HCEC 1CT (cell line): ENCODE measurements at places on chromosomes 11 and 22.

DNA sequence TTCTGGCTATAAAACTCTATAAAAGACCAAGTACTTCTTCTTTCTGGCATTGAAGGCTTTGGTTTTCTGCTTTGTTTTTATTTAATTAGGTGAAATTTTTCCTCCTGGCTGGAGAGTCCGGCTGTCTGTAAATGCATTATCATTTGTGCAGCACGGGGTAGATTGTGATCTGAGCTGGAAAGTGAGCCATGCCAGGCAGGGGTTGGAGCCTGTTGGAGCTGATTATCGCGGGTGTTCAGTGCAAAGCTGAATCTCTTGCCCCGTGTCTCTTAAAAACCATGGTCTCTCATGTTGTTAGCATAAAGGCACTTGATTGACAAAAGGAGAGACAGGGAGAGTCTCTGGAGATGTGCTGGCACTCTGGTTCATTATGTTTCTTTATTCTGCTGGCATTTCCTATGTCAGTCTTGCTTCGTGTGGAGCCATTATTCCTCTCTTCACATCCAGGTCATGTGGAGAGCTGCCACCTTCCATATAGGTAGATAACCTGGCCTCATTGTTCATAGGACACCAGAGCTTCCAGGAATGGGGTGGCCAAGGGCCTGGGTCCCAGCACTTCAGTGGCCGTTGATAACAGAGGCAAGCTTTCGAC is 75.2 kb downstream of the LDLRAD3 start:
- DNase-seq, result no peak

- DNase-seq, result peak; percentile 82
Measured at GRCh38 chr22:35638410-35638809, 9.8 kb upstream of the APOL6 start.

DNA sequence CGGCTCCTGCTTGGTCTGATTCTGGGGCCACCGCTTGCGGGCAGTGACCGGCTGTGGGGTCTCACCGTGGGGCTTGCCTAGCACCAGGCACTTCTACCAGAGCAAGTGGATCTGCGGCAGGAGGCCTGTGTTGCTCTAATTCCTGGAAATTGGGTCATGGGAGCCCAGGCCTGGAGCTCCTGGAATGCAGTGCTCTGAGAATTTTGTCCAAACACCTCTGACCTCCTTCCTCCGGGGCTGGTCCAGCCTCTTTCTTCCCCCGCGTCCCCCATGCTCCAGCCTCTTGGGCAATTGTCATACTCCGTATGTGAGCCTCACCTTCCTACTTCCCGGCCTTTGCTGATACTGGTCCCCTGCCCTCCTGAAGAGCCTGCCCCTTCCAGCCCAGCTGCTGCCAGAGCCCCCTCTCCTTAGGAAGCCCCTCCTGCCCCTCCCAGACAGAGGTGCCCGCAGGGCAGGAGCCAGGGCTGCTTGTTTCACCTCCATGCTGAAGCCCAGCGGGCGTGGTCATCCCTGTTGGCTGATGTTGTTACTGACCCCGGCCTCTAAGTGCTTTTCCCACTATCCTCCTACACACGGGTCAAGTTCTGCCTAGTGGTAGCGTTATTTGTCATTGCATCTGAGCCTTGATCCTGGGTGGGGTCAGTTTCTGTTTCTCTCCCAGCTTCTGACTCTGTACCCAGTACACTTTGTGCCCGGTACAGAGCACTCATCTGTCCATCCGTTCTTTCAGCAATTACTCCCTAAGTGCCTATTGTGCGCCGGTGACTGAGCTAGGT is 9.6 kb downstream of the MGAT3 start:
- no peak for DNase-seq

DNA sequence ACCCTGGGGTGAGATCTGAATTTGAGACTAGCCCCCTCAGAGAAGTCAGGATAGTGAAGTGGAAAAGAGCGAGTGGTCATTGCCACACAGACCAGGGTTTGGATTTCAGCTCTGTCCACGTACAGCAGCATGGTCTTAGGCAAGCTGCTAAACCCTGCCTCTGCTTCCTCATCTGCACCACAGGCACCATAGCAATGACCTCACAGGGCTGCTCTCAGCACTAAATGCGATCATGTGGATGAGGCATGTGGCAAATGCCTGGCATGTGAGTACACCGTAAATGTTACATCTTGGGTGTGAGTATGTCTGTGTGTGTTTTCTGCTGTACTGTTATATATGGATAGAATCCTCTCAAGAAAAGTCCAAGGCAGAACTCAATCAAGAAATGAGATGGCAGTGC is 15.8 kb downstream of the NAV2 start:
- peak; percentile 31 for DNase-seq

GRCh38 chr11:111303461-111303860 is 5.1 kb downstream of the POU2AF3 start:
- DNase-seq, result no peak

DNA sequence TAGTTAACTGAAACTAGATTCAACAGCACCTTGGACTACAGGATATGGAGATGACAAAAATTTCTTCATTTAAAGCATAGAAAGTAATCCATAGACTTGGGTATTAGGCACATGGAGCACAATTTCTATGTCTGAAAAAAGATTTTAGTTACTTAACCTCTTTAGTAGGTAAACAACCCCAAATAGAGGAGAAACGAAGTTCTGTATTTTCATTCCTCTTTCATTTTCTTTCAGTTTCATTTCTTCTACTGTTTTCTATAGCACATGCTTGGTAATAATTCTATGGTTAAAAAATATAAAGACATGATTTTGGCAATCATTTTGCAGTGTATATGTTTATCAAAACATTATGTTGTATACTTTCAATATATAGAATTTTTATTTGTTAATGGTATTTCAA is 99.5 kb downstream of the CASP12 start:
- no peak for DNase-seq

DNA sequence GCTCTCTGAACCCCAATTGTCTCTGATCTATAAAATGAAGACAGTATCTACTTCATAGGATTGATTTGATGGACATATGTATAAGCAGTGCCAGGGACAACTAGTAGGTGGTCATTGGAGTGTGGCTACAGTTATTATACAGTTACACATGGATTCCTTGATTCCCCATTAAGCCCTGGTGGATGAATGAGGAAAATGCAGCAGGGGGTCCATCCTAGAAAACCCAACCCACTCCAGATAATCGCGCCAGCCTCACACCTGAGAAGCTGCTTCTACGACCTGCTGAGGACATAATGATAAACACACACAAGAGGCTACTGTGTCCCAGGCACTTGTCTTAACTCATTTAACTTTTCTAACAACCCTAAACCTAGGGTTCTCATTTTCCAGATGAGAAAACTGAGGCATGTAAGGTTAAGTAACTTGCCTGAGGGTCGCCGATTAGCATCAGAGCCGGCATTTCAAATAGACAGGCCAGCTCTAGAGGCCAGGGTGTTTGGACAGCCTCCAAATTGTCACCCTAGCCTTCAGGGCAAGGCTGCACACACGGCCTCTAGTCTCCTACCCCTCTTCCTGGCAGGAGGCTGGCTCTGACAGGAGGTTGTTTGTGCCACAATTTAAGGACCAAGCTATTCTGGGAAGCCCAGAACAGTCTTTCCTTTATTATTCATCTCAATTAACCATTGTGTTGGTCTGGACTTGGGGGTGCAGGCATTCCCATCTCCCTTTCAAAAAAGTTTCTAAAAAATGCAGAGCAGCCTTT is 3.8 kb upstream of the C11orf91 start:
- DNase-seq, result no peak

GRCh38 chr22:44535362-44536095 is 37.5 kb upstream of the RTL6 start:
- no peak for DNase-seq

GRCh38 chr11:132334769-132335280 is 964.4 kb downstream of the NTM start:
- DNase-seq, result no peak

- DNase-seq, result no peak
Measured at GRCh38 chr11:63508009-63508408, 2.1 kb downstream of the LGALS12 start.

- DNase-seq, result no peak
Measured at GRCh38 chr22:19003508-19003907, 67.4 kb upstream of the PRODH start.

DNA sequence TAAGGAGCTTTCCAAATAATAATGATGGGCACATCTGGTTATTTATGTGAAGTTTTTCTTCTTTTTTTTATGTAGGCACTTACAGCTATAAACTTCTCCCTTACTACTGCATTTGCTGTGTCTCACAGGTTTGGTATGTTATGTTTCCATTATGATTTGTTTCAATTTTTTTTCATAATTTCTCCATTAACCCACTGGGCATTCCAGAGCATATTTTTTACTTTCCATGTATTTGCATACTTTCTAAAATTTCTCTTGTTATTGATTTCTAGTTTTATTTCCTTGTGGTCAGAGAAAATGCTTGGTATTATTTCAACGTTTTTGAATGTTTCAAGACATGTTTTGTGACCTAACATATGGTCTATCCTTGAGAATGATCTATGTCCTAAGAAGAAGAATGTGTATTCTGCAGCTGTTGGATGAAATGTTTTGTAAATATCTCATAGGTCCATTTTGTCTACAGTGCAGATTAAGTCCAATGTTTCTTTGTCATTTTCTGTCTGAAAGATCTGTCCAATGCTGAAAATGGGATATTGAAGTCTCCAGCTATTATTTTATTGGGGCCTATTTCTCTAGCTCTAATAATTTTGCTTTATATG is 362.1 kb downstream of the DDX10 start:
- DNase-seq, result peak; percentile 60

DNA sequence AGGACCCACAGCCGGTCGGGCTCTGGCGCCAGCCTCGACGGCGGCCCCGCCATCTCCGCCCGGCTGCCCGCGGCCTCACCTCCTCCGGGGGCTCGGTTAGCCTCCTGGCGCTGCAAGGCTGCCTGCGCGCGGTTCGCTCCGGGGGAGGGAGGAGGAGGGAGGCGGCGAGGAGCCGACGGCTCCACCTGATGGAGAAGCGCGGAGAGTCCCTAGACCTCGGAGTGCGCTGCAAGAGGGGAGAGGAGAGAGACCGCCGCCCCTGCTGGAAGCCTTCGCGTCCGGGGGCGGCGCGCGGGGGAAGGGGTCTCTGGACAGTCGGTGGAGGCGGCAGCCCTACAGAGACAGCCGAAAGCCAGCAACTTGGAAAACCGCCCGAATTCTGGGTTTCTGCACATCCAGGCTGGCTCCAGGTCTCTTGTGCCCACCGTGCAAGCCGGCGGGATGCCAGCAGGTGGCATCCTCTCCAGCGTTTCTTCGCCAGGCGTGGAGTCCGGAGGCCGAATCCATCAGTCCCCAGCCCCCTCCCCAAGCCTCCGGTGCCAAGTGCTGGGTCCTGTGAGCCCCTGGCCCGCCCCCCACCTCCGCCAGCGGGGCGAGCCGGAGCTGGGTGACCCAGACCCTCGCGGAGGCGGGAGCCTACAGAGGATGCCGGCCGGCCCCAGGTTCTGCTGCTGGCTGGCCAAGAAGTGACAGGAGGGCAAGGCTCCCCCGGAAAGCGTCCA is 2.9 kb upstream of the KIRREL3 start:
- DNase-seq, result no peak

DNA sequence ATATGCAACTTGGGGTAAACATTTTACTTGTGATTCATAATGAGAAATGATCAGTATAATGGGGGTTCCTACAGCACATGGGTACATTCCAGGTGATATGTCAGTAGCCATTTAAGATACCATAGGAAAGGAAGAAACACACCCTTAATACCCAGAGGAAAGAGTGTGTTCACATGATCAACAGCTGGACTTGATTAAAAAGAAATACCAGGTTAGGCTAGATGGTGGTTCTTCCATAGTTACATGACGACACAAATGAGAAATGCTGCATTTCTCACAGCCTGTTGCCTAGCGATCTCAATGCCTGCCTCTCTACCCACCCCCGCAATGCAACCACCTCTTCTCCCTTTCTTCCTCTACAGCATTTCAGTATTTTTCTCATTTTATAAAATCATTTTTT is 96.8 kb downstream of the TTC28 start:
- peak; percentile 69 for DNase-seq

- DNase-seq, result peak; percentile 23
Measured at GRCh38 chr22:40594924-40595323, 41.6 kb downstream of the MRTFA start.

DNA sequence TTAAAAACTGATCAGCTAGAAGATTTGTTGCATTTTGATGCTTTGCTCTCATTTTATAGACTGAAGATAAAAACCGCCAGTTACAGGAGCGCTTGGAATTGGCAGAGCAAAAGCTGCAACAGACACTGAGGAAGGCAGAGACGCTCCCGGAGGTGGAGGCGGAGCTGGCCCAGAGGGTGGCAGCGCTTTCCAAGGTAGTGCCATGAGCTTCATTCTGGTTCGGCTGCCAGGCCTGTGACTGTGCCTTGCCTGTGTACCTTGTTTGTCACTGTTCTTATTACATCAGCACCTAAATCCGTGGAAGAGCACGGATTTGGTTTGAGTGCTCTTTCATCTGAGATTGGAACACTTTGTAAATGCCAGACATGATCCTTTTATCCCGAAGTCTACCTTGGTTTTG is 61.4 kb downstream of the PPFIA1 start:
- DNase-seq, result no peak

GRCh38 chr11:39668640-39669039 is 1790.8 kb downstream of the LRRC4C start:
- no peak for DNase-seq

GRCh38 chr11:62513626-62514025 is 33.0 kb downstream of the AHNAK start:
- no peak for DNase-seq
